ENCODE measurements at places on chromosomes 2 and 18.

DNA sequence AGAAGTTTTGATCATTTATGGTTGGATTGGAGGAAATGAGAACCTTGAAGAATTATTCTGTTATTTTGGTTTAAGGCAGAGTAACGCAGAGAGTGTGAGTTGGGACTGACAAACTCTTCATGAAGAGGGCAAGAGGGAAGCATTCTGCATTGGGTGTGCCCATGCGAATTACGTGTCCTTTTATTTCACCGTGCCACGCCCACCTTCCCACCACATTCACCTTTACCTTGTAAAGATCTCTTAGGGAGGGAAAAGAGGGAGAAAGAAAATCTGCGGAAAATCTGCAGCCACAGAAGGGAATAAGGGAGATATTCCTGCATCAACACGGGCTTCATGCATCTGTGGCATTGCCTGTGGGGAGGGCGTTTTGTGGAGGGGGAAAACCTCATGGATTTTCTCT is 31.8 kb downstream of the SLC9A4 start:
- DNase-seq: no peak

- no peak for DNase-seq
These were observed 8.8 kb downstream of the NOL10 start for GRCh38 chr2:10680957-10681356.

GRCh38 chr18:75261430-75262223 is 51.0 kb downstream of the TSHZ1 start:
- no peak for DNase-seq

- DNase-seq: no peak
These were observed 135.8 kb downstream of the COPS8 start for GRCh38 chr2:237221443-237221842.

GRCh38 chr18:12455496-12455895 is 47.8 kb downstream of the PRELID3A start:
- DNase-seq: no peak

DNA sequence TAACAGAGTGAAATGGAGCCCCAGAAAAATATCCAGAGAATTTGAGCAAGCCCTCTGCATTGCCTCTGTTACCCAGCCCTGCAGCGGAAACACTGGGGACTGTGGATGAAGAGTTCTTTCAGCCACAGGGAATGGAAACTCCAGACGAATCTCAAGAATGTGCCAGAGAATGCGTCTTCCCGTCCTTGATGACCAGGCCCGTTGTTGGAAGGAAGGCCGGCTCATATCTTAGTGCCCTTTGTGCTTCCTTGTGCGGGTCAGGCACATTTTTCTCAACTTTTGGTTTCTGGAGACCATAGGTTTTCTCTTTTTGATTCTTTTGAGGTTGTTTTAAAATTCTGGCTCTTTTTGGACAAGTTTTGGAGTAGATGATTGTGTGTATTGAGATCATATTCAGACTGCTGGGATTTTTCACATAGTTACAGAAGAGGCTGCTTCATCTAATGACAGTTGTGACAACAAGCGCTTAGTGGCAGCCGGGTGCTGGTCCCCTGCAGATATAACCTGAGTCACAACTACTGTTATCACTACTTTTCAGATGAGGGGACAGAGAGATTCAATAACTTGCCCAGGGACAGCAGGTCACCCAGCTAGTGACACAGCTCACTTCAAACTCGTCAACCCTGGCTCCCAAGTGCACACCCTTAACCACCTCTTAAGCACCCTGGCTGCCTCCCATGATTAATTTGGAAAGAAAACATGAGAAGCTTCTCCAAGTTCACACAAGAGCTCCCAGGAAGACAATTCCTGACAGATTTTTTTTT is 15.7 kb downstream of the MAL start:
- no peak for DNase-seq

GRCh38 chr18:58671632-58672564 is 633 bp downstream of the MALT1 start:
- DNase-seq: peak; percentile 39

GRCh38 chr2:60551240-60552077 is 2.0 kb downstream of the BCL11A start:
- DNase-seq: no peak

DNA sequence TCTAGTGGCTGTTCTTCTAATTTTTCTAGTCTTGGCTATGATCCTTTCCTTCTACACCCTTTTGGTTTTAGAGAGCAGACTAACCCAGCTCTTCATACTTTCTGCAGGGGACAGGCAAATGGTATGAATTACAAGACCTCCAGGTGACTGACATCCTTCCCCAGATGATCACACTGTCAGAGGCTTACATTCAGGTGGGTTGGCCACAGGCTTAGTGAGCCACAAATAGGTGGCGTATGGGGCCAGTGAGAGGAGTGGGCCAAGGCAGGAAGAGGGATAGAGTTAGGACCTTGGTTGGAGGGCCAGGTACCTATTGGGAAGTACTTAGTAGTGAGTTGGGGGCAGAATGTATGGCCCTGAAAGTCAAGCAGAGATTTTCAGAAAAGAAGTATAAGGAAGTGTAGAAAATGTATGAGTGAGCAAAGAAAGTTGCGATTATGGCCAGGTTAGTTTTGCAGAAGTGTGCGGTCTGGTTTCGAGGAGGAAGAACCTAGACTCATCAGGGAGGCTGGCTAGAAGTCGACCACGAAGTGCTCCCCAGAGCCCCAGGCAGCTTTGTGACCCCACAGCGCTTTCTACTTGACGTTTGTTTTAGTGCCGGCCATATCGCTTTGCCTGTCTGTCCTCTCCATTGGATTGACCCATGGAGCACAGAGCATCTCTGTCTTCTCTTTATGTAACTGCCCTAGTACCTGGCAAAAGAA is 20.0 kb downstream of the SFTPB start:
- no peak for DNase-seq

- no peak for DNase-seq
These were observed 18.1 kb upstream of the RANBP2 start for GRCh38 chr2:108701208-108701607.

DNA sequence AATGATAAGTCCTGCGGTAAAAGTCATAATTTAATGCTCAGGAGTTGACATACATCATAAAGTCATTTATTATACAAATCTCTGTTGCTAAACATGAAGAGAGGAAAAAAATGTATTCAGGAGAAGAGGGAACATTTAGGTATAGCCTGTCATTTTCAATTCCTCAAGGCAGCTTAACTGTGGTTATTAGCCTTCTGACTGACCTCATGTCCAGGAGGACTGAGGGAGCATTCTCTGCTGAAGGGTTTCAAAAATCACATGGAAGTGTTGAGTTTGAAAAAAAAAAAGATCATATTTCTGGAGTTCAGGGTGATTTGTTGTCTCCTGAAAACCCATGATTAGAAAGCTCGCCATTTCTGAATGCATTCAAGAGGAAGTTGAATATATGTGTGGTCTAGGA is 1371.1 kb upstream of the LRRTM1 start:
- no peak for DNase-seq

DNA sequence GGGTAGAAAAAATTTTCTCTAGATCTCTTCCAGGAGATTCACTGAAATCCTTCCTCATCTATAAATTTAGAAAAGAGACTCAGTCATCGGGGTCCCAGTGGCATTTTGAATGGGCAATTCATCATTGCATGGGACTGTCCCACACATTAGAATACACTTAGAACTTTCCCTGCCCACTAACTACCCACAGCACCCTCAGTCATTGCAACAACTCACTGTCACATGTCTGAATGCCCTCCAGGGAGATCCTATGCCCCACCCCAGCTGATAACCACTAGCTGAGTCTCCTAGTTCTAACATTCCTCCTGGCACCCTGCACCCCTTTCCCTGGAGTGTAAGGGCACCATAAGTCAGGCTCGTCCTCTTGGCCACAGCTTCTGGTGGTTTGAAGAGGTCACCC is 89.6 kb downstream of the INSIG2 start:
- no peak for DNase-seq

DNA sequence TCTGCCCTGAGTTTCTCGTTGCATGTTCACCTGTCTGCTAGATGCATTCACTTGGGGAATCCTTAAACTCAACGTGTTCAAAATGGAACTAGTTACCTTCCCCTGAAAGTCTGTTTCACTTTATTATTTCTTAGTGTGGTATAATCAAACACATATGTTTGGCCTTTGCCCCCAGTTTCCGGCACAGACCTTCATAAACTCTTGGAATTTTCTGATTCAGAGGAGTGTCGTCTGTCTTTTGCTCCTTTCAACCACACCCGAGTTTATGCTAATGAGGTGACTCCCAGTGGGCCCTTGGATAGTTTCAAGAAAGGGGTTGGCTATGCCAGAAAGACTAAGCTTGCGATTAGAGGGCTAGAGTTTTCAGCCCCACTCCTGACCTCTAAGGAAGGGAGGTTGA is 198.9 kb downstream of the CDCA7 start:
- no peak for DNase-seq

GRCh38 chr2:168189835-168190569 is 57.4 kb downstream of the STK39 start:
- no peak for DNase-seq

- no peak for DNase-seq
These were observed 851.4 kb downstream of the BCL11A start for GRCh38 chr2:59702026-59702425.

DNA sequence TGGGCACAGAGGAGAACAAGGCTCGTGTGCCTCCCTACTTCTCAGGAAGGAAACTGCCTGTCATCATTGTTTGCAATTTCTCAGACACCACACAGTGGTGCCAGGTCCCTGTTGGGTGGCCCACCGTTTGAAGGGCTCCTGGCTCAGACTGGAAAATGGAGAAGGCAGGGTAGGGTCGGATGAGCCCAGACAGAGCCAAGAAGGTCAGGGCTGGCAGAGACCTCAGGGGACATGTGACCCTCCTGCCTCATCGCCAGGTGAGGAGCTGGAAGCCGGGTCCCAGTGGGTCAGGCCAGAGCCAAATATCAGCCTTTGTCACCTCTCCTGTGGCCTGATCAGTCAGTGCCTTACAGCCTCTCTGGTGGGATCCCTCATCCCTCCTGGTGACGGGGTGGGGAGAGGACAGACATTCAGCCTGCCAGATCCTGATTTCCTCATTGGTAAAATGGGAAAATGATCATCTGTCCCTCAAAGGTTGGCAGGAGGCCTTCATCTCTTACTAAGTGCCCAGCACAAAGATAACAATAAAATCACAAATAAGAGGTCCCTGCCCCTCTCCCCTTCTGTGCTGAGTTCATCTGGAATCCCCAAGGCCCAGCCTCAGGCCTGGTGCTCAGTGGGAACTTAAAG is 117.6 kb downstream of the CAPN13 start:
- no peak for DNase-seq

DNA sequence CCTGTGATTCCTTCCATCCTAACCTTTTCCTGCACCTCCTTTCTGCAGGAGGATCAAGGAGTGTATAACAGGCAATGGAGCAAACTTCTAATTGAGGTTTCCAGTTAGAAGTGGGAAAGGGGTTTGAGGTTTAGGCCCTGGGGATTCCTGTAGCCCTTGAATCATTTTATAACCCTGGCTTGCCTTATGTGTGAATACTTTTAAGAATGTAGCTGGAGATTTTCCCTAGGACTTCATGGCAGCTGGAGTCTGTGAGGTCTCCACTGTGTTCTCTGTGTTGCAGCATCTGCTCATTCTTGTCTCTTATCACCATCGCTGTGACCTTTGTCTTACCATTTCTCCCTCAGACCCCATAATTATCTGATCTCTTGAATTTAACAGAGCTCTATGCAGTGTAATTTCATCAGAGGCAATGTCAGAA is 370.2 kb upstream of the SLC14A2 start:
- DNase-seq: no peak

DNA sequence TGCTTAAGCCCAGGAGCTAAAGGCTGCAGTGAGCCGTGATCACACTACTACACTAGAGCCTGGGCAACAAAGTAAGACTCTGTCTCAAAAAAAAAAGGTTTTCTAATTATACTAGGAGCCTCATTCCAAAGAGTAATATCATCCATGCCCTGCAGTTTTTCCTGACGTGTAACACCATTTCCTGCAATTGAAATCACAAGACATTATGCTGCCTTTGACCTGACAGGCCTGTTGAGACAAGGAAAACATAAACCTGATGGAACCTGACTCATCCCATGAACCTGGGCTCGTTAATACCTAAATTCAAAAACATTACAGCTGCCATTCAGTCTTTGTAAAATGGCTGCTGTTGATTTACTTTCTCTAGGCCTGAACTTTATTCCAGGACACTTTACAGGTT is 58.7 kb upstream of the PEX13 start:
- no peak for DNase-seq

DNA sequence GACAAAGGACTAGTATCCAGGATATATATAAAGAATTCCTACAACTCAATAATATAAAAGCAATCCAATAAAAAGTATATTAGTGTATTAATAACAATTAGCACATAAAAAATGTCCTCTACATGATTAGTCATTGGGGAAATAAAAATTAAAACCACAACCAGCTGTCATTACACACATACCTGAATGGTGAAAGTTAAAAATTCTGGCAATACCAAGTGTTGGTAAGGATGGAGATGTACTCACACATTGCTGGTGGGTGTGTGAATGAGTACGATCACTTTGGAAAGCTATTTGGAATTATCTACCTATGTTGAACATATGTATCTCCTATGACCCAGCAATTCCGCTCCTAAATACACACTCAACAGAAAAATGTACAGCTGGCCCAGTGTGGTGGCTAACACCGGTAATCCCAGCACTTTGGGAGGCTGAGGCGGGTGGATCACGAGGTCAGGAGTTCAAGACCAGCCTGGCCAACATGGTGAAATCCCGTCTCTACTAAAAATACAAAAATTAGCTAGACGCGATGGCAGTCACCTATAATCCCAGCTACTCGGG is 14.3 kb upstream of the NOL10 start:
- DNase-seq: no peak

- no peak for DNase-seq
These were observed 44.3 kb upstream of the TNFRSF11A start for GRCh38 chr18:62280786-62281185.

- peak; percentile 70 for DNase-seq
These were observed 804.3 kb downstream of the DCDC2C start for GRCh38 chr2:4507661-4508060.

DNA sequence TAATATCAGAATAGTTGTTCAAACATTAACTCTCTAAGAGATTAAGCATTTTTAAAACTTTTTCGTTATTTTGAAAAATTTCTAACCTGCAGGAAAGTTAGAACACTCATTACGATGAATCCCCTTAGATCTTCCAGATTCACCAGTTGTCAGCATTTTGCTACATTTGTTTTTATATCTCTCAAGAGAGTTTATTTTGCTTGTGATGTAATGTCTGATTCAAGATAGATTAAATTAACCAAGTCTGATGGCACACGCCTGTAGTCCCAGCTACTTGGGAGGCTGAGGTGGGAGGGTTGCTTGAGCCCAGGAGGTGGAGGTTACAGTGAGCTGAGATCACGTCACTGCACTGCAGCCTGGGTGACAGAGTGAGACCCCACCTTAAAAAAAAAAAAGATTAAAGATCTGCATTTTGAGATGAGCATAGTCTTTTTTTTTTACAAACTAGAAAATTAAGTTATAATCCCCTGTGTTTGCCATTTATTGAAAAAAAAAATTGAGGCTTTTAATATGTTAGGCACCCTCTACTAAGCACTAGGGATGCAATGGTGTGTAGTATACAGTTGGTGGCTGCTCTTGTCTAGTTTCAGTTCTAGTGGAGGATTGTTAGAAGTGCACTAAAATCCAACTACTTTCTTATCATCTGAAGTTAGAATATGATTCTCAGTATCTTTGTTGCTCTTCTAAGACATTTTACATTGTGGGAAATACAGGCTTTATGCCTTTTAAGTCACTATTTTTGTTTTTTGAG is 20.9 kb downstream of the RAB10 start:
- DNase-seq: no peak

Measured in NCI-H774 (cell line).